ENCODE measurements at places on chromosomes 4 and X. TPM values are rescaled to one million over a fixed set of nuclear protein-coding genes. Genes with fewer than 3 reads are reported as not detected.

DNA sequence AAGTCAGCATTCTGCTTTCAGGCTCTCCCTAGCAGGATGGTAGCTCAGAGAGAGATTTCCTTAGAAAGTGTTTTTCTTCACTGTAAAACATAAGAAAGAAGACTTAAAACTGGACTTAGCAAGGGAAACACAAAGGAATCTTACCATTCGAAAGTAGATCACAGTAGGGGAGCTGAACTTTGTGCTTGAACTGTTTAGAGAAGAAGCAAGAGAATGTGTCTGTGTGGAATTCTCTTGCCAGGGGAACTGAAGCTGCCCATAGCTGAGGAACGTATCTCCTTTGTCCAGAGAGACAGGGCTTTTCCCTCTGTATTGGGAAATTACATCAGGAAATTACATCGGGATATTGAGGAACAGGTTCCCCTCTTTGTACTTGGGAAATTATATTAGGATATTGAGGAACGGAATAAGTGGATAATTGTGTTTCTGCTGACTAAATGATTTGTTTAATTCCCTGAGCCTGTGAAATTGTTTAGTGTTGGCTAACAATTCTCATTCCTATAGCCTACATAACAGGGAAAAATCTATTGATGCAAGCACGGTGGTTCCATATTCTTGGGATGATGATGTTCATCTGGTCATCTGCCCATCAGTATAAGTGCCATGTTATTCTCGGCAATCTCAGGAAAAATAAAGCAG lies 21.2 kb downstream of the SRD5A3 start:
- DNase-seq = no peak

DNA sequence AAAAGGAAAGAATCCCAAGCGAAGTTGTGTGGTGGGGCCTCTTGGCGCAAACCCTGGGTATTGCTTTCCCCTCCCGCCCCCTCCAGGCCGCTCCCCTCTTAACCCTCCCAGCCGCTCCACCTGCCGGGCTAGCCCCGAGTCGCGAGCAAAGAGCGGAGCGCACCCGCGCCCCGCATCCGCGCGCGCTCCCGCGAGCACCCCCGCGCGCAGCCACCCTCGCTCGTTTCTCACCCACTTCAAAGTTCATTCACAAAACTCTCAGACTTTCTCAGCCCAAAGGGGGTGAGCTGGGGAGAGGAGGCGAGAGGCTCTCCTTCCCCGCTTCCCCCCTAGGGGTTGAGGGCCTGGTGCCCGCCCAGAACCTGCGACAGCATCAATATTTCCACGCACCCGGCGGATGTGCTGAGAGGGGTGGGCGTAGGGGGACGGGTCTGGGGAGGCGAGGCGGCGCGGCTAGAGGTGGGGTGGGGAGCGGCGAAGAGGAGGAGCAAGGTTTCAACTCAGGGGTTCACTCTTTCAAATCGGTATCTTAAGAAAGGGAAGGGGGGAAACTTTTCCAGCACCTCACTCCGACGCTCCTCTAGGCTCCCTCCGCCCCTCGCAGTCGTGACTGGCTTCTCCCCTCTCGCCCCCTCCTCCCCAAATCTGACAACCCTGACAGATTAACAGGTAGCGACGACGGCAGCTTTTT lies 1.8 kb downstream of the MAML3 start:
- DNase-seq = peak; percentile 77

DNA sequence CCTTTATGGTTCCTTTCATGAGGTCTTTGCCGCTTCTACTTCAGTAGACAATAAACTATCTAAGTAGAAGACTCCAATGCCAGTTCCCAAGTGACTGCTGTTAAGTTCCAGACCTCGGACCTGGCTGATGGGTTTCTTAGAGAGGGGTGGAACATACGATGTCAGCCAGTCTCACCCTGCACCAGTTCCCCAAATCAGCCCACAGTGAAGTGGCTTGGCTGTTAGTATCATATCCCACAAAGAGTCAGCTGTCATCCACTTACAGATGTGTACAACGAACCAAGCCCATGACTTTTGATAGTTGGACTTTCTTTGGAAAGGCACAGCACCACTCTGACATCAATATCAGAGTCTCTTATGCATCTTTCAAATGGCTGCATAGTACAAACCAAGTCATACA lies 8.1 kb upstream of the KLHL34 start:
- no peak for DNase-seq

GRCh38 chrX:17555846-17556245 lies 180.8 kb downstream of the NHS start:
- DNase-seq = no peak

DNA sequence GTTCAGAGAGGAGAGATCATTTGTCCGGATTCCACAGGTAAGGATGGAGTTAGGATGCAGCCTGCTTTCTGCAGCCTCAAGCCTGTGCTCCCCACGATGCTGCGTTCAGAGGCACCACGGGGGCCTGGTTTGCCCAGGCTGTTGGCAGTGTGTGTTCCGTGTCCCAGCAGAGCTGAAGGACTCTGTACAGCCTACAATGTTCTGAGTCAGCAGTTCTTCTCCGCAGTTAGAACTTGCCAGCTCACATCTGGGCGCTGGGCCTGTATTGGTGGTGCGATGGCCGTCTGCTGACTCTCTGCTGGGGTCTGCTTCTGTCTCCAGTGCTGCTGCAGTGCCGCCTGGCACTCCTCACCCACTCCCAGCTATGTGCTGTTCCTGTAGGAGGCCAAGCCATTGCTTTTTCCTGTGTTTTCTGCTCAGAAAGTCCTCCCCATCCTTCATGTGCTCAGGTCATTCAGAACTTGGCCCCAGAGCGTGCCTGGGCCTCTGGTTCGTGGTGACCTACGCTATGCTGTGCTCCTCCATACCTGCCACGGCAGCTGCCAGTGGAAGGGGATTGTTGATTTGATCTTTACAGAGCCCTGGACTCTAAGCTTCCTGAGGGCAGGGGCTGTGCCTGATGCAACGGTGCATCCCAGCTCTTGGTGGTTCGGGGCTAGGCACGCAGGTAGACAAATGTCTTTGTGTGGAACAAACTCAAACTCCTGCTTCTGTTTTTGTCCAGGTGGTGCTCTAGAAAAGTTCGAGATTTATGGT lies 42.6 kb upstream of the TADA2B start:
- DNase-seq = no peak

GRCh38 chrX:9519546-9520216 lies 54.8 kb downstream of the TBL1X start:
- DNase-seq = no peak

GRCh38 chr4:3656416-3657356 lies 109.5 kb upstream of the ADRA2C start:
- no peak for DNase-seq

GRCh38 chr4:153571006-153571545 lies 104.9 kb downstream of the TMEM131L start:
- no peak for DNase-seq

DNA sequence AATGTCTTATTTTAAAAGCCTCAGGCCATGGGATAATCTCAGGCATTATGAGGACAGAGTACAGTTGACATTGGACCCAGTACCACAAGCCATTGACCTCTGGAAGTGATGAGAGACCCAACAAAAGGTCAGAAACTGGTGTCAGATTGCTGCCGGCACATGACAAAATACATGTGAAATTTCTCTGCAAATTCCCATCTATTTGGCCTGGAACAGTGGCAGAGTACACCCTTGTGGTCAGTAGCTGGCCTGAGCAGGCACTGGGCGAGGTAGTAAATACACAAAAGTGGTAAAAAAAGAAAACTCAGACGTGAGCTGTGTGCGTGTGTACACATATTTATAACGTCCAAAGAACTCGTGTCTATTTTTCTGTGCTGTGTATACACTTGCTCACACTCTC lies 155.5 kb downstream of the DHX15 start:
- DNase-seq = no peak

- peak; percentile 37 for DNase-seq
These were observed 16.8 kb upstream of the NAT8L start for GRCh38 chr4:2042204-2042946.

GRCh38 chr4:144296941-144297340 lies 156.4 kb upstream of the GYPA start:
- DNase-seq = no peak

- DNase-seq = no peak
These were observed 96.3 kb downstream of the TMA16 start for GRCh38 chr4:163590619-163591264.

DNA sequence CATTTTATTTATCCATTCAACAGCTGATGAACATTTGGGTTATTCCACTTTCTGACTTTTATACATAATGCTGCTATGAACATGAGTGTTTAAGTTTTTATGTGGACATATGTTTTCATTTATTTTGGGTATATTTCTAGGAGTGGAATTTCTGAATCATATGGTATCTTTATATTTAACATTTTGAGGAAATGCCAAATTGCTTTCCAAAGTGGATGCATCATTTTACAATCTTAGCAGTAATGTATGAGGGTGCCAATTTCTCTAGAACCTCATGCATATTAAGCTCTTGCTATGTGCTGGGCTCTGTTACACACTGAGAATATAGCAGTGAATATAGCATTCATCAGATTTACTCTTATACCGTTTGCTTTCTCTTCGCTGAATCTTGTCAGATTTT lies 983.7 kb downstream of the STIM2 start:
- DNase-seq = no peak

GRCh38 chrX:154096140-154097002 lies 1.1 kb downstream of the MECP2 start:
- DNase-seq = peak; percentile 9

DNA sequence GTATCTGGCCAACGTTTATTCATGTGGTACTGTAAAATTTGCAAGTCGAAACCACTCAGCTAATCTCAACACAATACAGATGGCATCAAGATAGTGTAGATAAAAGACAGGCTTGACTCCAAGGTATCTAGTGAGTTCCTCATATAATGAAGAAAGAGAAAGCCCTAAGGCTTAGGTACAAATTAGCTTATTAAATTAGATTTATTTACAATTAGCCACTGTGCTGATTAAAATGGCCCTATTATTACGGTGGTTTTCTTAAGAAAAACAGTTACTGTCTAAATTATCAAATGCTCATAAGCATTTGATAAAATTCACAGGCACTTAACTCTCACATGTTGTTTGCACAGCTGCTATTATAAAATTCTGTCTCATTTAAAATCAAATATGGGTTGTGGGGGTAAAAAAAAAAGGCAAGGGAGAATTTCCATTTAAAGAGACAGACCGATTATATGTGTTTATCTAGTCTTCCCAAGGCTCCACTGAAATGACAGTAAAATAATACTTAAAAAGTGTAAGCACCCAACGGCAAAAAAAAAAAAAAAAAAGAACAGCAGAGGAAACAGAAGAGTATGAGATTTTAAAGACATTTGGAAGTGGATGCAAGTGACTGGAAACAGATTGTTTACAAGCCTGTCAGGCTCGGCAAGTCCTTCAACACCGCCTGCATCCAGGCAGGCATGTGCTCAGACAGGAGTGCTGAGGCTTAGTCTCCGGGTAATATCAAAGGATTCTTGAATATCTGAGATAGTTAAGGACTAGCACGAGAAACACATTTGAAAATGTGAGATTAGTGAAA lies 55.1 kb downstream of the FAM13A start:
- DNase-seq = no peak

DNA sequence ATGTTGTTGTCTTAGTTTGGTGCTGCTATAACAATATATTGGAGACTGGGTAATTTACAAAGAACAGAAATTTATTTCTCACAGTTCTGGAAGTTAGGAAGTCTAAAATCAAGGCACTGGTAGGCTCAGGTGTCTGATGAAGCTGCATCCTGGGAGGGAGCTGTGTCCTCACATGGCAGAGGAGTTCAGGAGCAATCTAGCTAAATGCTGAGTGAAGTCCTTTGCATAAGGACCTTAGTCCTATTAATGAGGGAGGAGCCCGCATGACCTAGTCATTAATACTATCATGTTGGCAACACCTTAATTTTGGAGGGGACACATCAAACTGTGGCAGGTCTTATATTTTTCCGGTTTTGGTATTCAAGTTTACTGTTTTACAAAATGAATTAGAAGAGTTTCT lies 36.0 kb upstream of the NSUN7 start:
- DNase-seq = no peak

DNA sequence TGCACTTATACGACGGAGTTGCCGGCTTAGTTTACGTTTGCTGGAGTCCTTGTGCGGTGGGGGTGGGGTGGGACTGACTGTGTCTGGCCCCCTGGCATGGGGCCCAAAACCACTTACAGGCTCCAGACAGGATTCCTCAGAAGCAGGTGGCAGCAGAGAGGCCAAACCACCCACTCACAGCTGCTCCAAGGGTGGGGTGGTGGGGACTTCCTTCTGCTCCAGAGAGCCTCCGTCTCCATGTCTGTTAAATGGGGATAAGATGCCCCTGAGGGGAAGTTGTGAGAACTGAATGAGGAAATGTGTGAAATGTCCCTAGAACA lies 36.7 kb downstream of the PSAPL1 start:
- DNase-seq = no peak

- DNase-seq = no peak
These were observed 657.9 kb upstream of the CT83 start for GRCh38 chrX:117120700-117121099.

DNA sequence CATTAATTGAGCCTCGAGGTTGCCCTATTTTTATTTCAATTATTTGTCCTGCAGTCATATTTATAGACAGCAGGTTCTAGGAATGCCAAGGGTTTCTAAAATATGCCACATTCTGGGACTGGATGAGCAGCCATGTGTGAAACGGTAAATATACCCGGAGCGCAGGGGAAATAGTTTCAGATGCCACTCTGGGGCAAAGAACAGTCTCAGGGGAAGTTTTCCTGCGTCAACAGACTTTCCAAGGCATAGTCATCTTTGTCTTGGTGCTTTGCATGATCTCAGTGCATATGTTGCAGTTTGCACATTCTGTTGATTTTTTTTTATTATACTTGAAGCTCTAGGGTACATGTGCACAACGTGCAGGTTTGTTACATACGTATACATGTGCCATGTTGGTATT lies 71.0 kb downstream of the GPAT3 start:
- no peak for DNase-seq

DNA sequence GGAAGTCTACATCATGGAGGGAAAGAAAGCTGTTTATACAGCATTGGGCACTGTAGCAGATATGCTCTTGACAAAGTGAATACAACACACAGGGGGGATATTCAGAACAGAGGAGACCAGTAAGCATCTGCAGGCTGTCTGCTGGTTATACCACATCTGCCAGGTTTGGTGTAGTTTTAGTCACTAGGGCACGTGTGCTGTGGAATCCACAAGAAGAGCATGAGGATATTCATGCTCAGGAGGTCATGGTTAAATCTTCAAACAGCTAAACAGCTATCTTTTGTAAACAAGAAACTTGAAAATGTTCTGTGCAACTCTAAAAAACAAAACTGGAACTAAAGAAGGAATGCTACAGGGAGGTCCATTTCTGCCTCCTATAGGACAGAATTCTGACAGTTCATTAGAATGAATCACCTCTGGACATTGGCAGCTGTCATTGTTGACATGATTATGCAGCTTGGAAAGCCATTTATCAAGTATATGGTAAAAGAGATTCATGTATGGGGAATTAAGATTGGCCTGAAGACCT lies 175.8 kb downstream of the RCHY1 start:
- DNase-seq = no peak

- DNase-seq = no peak
These were observed 201.1 kb upstream of the BCOR start for GRCh38 chrX:40298572-40299479.

- DNase-seq = no peak
These were observed 6.7 kb downstream of the CCNA2 start for GRCh38 chr4:121817006-121817405.

The ADGRG2 gene
- not detected for total RNA-seq

The SRPK3 gene
- total RNA-seq = not detected

The TCEAL6 gene
- total RNA-seq = not detected

The UXT gene
- total RNA-seq = 181 TPM

The BTC gene
- total RNA-seq = not detected

The TRIM61 gene
- total RNA-seq = 1.1 TPM

The GAGE12H gene
- total RNA-seq = not detected

The F8A3 gene
- total RNA-seq = 38.3 TPM

The HEPH gene
- not detected for total RNA-seq

The CT83 gene
- not detected for total RNA-seq

The XAGE1A gene
- not detected for total RNA-seq

The CT45A3 gene
- not detected for total RNA-seq

Data from activated CD4-positive, alpha-beta T cell treated with anti-CD3 and anti-CD28 coated beads, Interleukin-2, amount 10 ng/mL, durations not matched to agents 7 days and 5 days (primary cell).